Stimulated activated CD4-positive, alpha-beta T cell treated with anti-CD3 and anti-CD28 coated beads, Interleukin-4, amount 100 ng/mL, for 48 hours (primary cell): ENCODE measurements at places on chromosomes 1 and 21.
A peak's percentile ranks its signal among the peaks of the same experiment; 100 is the strongest.

GRCh38 chr1:46638921-46639320 is 22.3 kb upstream of the MOB3C start:
- no peak for DNase-seq

DNA sequence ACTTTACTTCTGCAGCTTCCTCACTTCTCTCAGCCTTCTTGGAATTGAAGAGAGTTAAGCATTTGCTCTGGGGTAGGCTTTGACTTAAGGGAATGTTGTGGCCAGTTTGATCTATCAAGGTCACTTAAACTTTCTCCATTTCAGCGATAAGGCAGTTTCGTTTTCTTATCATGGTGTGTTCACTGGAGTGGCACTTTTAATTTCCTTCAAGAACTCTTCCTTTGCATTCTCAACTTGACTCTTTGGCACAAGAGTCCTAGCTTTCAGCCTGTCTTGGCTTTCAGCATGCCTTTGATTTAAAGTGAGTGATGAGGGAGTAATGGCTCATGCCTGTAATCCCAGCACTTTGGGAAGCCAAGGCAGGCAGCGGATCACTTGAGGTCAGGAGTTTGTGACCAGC is 38.7 kb downstream of the HS2ST1 start:
- DNase-seq: no peak

DNA sequence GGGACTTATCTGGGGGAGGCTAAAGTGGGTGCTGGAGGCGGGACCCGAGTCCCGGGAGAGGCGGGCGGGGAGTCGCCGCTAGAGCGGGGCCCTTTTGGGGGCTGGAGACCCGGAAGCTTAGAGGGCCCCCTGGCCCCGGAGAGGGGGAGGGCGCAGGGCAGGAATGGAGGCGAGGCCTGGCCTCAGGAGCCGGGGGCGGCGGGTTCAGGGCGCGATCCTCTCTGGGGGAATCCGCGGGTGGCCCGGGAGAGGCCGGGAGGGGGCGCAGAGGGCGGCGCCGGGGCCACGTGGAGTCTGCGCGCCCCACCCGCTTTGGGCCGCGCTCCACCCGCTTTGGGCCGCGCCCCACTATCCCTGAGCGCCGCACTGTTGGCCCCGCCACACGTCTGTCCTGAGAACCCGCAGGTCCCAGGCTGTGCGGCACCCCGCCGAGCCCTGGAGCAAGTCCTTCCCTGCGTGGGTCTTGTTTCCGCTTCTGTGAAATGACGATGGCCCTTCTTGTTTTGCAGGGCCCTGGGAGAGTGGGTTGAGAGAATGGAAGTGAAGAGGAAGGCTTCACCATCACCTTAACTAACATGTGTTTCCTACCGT is 84.4 kb downstream of the NKAIN1 start:
- DNase-seq: peak; percentile 61

GRCh38 chr21:16711757-16712156 is 801.1 kb upstream of the CXADR start:
- DNase-seq: no peak

- no peak for DNase-seq
Measured at GRCh38 chr1:207691841-207692240, 46.9 kb downstream of the CR1L start.
